Fibroblast of lung (primary cell): ENCODE measurements at places on chromosomes 16 and 17. TPM values are rescaled to one million over a fixed set of nuclear protein-coding genes. Genes with fewer than 3 reads are reported as not detected.

Gene ITGA2B
- 0.26 and 0.66 TPM in 2 replicates for total RNA-seq

Gene CES5A
- not detected in 2 replicates for total RNA-seq

Gene KCNJ12
- total RNA-seq = 0.66 and 1.5 TPM in 2 replicates

Gene RAB26
- 0.51 and 2.0 TPM in 2 replicates for total RNA-seq

Gene SMTNL2
- total RNA-seq = 0.99 and 1.5 TPM in 2 replicates

Gene RMI2
- total RNA-seq = 1.8 and 6.8 TPM in 2 replicates

Gene RAC3
- 5.6 and 6.6 TPM in 2 replicates for total RNA-seq

Gene HERPUD1
- total RNA-seq = 111 and 117 TPM in 2 replicates

Gene EXOC3L1
- total RNA-seq = 0.26 and 0.33 TPM in 2 replicates

Gene MPV17L
- total RNA-seq = 0.66 and 0.77 TPM in 2 replicates

Gene TLCD3B
- total RNA-seq = not detected in 2 replicates

Gene HES7
- total RNA-seq = under 0.01 TPM in 1 of 2 replicates, not detected in the other

Gene TBX2
- 98.1 and 148 TPM in 2 replicates for total RNA-seq

Gene HOXB13
- not detected in 2 replicates for total RNA-seq

Gene PRSS53
- 1.0 and 1.7 TPM in 2 replicates for total RNA-seq

Gene CLEC18A
- total RNA-seq = under 0.01 and 0.33 TPM in 2 replicates

Gene DOC2A
- total RNA-seq = 0.26 and 0.33 TPM in 2 replicates

Gene TACO1
- total RNA-seq = 18.7 and 20.3 TPM in 2 replicates

Gene SPN
- not detected in 2 replicates for total RNA-seq

Gene CD300C
- not detected in 2 replicates for total RNA-seq

Gene TERB1
- under 0.01 and 0.17 TPM in 2 replicates for total RNA-seq

Gene APOBR
- under 0.01 TPM in 1 of 2 replicates, not detected in the other for total RNA-seq

Gene LRRC36
- 0.51 and 0.66 TPM in 2 replicates for total RNA-seq

Gene TBC1D3H
- not detected in 2 replicates for total RNA-seq

Gene PIK3R5
- total RNA-seq = not detected in 2 replicates
